ENCODE measurements at places on chromosomes 12 and 14. TPM values are rescaled to one million over a fixed set of nuclear protein-coding genes. Genes with fewer than 3 reads are reported as not detected.

GRCh38 chr12:39103552-39104165 is 198.3 kb upstream of the CPNE8 start:
- ATAC-seq = peak; percentile 91

DNA sequence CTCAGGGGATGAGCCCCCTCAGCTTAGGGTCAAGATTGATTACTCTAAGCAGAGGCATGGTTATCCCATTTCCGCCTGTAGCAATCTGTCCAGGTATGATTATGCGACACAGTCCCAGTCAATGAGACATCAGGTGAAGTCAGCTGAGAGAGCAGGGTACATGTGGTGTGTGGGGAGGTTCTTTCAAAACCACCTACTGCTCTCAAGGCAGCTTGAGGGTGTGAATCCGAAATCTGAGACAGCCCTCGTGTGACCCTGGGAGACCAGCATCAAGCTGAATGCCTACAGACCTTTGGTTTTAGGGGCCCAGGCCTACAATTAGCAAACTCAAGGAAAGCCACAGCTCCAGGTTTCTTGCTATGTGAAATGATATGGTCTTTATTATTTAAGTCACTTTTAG is 275.7 kb downstream of the ITPR2 start:
- ATAC-seq = no peak

- ATAC-seq = no peak
These were observed 828.8 kb upstream of the SEL1L start for GRCh38 chr14:82362452-82362851.

GRCh38 chr12:31386364-31386777 is 60.4 kb upstream of the SINHCAF start:
- no peak for ATAC-seq

DNA sequence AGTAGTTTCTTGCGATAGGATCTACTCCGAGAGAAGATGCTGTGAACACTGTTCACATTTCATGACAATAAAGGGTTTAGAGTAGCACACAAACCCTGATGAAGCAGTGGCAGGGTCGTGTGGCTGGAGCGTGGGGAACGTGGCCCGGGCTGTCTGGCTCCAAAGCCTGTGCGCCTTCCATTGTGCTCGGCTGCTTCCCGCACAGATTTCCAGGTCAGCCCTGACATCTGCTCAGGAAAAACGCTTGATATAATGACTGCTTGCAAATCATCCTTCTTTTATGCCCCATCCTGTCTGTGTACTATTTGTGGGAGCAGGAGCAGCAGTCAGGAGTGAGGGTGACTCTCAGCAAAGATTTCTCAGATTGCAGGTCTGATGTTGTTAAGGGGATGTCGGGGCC is 78.6 kb downstream of the EML1 start:
- no peak for ATAC-seq

OTOGL gene
- total RNA-seq = 0.04 TPM

PABPN1 gene
- total RNA-seq = 77.7 TPM

TBX3 gene
- 2.4 TPM for total RNA-seq
